ENCODE measurements at places on chromosomes 16 and 17.

GRCh38 chr17:17231621-17232302 is 5.2 kb downstream of the FLCN start:
- no peak for DNase-seq

- DNase-seq, result no peak
Measured at GRCh38 chr17:44272321-44272951, 4.5 kb upstream of the SLC4A1 start.

GRCh38 chr16:88356727-88357199 is 26.0 kb upstream of the ZNF469 start:
- no peak for DNase-seq

DNA sequence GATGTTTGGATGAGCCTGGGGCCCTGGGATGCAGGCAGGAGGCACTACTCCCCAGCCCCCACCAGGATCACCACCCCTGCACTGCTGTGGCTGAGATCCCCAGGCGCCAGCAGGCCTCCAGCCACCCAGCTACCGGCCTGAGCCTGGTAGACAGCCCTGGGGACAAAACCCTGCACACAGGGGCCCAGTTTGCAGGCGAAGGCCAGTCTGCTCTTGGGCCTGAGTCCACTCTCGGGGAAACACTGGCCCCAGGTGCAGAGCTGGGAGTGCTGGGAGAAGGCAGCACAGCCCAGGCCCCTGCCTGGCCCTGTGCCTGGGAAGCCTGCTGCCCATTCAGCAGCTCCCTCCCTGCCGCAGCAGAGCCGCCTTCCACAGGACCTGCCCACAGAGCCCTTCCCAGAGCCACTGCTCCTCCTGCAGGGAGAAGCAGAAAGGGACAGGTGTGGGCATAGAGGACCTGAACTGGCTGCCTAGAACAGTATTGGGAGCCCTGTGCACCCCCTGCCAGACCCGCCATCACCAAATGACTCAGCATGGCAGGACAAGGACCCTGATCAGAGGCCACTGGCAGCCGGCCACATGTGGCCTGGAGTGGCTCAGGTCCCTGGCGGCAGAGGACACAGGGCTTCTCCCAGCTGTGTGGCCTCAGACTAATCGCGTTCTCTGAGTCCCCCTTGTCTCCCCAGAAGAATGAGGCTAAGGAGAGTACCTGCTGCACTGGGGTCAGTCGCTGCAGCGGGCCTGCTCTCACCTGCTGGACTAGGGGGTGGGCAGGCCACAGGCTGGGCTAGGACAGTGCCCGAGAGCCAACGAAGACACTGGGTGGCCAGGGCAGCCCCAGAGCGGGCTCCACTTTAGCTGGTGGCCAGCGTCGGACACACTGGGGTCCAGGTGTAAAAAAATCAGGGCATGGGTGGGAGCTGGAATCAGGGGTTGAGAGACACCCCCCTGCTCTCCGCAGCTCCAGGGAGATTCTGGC is 10.7 kb downstream of the MSRB1 start:
- no peak for DNase-seq

DNA sequence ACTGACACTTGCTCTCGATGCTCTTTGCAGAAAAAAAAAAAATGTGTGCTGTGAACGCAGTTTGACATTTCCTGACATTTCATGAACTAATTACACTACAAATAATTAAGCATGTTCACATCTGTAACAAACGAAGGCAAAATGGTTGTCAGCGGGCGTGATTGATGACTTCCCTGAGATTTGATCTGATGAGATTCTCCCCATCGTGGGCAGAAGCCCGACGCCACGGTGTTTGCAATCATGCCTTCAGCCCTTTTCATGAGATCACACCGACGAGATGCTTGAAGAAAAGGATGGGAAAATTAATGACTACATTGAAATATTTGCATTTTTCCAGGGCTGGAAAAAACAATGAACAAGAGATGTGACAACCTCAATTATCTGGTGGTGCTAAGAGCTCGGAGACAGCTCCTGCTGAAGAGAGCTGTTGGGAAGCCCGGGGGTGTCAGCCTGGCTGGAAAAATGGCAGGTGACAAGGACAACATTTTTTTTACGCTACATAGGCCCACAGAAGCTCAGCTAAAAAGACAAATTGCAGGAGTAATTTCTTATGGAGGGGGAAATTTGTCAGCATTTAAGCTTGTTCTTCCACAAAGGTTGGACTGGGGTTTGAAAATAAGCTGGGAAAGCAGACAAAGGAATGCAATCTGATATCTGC is 259.4 kb upstream of the IRX3 start:
- no peak for DNase-seq

DNA sequence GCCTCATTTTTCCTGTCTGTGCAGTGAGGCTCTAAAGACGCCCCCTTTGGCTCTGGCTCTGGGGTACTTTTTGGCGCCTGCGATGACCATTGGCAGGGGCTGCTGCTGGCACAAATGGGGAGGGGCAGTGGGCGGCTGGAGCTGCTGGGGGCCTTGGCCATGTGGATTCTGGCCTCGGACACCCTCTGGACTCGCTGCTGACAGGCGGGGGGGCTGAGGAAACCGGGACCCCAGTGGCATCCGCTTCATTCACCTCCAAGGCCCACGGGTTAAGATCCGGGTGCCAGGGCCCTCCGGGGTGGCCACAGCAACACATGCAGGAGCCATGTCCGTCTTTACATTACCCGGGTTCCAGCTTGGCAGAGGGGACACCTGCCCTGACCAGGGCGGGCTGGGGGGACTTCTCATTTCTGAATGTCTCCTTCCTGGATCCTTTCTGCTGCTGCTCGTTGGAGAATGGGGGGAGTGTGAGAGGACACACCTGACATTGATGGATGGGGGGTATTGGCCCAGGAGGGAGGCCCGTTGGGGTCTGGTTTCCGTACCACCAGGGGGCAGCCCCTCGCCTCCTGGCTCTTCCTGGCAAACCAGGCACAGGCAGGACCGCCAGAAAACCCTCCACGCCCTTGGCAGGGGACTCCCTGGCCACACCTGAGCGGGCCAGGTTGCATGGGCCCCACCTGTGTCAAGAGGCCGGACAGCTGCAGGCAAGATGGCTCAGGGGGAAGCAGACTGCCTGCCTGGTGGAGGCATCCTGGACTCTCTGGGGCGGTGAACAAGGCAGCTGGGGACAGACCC is 21.8 kb downstream of the GSE1 start:
- no peak for DNase-seq

DNA sequence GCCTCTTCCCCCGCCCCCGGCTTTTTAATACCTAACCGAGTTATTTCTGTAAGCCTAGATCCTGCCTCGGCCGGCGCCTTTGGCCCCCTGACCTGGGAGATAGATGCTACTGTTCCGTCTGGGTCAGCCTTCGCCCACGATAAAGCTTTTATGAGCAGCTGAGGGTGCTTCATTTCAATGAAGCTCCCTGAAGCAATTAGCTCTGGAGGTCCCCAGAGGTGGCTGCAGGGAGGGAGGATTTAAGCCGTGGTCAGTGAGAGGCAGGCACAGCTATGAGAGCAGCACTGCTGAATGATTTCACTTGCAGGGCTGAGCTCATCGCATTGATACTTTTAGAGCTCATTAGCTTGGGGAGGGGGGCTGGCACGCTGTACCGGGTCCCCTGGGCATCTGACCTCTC is 89.4 kb downstream of the RPA1 start:
- DNase-seq, result no peak

DNA sequence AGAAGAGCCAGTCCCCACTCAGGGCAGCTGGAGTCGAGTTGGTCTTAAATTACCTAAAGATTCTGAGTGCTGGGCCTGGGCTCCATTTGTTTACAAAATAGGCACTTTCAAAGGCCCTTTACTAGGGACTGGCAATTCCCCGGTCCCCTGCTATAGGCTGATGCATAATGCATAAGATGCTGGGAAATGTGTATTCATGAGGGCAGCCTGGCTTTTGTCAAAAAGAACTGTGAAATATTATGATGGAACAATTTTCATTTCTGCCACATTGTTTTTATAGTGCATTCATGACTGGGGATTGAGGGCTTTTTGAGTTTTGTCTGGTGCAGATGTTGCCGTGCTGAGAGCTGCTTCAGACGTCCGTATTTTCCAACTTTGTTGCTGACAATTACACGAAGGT is 617.0 kb upstream of the CDH5 start:
- no peak for DNase-seq

- DNase-seq, result no peak
Measured at GRCh38 chr16:25124503-25124902, 13.0 kb downstream of the LCMT1 start.

GRCh38 chr17:81090361-81091136 is 55.6 kb downstream of the BAIAP2 start:
- DNase-seq, result no peak

- no peak for DNase-seq
Measured at GRCh38 chr16:75019007-75019406, 20.2 kb downstream of the ZNRF1 start.

- DNase-seq, result no peak
Measured at GRCh38 chr16:67535201-67535600, 6.6 kb downstream of the RIPOR1 start.

GRCh38 chr17:82314727-82315605 is 2.4 kb downstream of the CD7 start:
- DNase-seq, result peak; percentile 26

- DNase-seq, result no peak
Measured at GRCh38 chr17:15285466-15285865, 20.3 kb upstream of the PMP22 start.

- no peak for DNase-seq
Measured at GRCh38 chr16:46916980-46917379, 32.8 kb downstream of the GPT2 start.

DNA sequence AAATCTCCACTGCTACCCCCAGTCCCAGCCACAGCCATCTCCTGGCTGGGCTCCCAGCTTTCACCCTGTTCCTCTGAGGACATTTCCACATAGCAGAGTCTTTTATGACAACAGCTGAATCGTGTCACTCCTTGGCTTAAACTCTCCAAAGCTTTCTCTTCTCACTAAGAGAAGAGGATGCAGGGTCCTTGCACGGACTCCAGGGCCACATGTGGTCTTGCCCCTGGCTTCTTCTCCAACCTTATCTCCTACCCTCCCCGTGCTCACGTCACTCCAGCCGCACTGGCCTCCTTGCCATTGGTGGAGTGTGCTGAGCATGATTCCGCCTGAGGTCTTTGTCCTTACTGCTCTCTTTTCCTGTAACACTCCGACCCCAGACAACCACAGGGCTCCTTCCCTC is 39.9 kb upstream of the CCDC182 start:
- DNase-seq, result no peak

- DNase-seq, result no peak
Measured at GRCh38 chr16:74570412-74571301, 36.3 kb downstream of the GLG1 start.

GRCh38 chr16:47358816-47359215 is 102.0 kb downstream of the ITFG1 start:
- DNase-seq, result no peak

- no peak for DNase-seq
Measured at GRCh38 chr17:68820825-68821481, 134.2 kb downstream of the ABCA8 start.

- no peak for DNase-seq
Measured at GRCh38 chr17:74729368-74729767, 7.7 kb upstream of the RAB37 start.

DNA sequence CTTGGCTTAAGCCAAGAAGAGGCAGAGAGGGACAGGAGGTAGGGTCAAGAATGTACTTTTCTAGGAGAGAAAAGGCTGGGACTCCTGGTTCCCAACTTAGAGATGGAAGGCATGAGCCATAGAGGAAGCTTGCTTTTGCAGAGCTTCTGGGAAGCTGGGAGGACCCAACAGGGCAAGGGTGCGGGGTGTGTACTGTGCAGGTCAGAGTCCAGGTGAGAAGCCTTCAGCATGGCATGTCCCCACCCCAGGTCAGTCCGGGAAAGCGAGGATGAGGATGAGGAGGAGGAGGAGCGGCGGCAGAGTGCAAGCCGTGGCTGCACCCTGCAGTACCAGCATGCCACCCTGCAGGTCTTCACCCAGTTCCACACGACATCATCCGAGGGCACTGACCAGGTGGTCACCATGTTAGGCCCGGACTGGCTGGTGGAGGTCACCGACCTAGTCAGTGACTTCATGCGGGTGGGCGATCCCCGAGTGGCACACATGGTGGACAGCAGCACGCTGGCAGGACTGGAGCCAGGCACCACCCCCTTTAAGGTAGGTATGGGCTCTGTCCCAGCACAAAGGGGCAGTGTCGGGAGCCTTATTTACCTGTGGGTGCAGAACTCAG is 55.3 kb downstream of the TMEM132E start:
- DNase-seq, result no peak

Data from activated naive CD8-positive, alpha-beta T cell treated with anti-CD3 and anti-CD28 coated beads, Interleukin-2, amount 10 ng/mL, durations not matched to agents 7 days and 5 days (primary cell).